BJ (cell line): ENCODE measurements at places on chromosomes 1 and 21.

GRCh38 chr1:223323491-223324484 is 40.2 kb downstream of the SUSD4 start:
- DNase-seq: no peak

GRCh38 chr1:1166642-1167397 is 6.9 kb upstream of the TTLL10 start:
- DNase-seq: no peak

DNA sequence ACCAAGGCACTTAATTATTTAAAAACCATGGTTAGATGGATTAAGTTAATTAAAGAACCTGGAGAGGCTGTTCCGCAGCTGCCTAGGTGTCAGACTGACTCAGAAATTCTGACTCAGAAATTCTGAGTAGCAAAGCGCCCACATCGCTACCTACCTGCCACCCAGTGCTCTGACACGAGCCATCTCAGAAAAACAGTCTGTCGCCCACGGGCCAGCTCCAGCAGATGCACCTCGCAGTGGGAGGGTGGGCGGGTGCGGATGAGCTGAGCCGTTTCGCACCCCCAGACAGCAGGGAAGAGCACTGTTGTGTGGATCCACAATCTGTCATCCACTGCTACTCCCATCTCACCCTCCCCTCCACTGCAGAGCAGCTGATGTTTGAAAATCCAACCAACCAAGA is 13.5 kb downstream of the KCNK1 start:
- DNase-seq: no peak

DNA sequence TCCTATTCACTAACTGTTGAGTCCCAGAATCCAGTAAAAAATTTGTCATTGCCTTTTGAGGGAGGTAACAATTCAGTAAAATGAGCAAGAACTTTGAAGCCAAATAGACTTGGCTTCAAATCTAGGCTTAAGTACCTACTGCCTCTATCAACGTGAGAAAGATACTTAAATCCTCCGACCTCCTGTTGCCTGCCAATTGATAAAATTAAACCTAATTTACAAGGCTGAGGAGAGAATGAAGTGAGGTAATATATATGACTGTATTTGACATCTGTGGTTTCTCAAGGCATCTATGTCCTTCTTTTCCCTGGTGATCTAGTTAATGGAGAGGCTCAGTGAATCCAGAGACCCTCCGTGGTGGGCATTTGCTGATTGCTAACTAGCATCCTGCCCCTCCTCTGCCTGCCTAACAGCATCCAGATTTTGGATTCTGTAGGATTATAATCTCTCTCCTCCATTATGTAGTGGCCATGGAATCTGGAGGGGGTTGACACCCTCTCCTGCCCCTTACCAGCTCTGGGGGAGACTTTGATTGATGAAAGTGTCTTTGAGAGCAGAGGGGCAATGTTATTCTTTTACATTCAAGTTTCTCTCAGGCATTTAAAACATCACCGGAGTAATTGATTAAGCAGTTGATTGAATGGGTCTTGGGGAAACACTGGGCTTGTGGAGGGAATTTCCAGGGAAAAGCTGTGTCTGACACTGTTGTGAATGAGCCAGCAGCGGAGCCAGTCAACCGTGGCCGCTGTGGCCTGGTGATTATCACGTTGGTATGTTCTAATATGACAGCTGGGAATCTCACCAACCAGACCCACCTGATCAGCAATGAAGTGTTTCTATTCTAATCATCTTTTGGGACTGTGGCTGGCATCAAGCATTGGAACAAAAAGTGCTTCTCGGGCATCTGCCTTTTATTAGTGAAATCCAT is 140.7 kb upstream of the FAM78B start:
- DNase-seq: no peak

DNA sequence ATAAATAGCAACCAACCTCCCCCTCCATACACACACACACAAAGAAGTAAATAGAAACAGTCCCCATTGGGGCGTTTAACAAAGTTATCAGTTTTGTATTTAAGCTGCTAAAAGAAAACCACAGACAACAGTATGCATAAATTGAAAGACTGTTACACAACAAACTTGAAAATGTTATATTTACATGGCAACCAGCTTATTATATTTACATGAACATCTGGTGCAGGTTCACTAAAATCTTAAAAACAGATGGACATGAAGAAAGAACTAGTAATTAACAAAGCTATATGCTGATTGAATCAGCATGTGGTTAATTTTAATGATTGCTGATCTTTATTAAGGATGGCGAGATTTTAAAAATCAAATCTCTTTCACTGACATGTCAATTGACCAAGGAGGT is 384.7 kb downstream of the LRRIQ3 start:
- no peak for DNase-seq
